ENCODE measurements at places on chromosomes 6 and 20.

GRCh38 chr6:79604583-79605037 is 26.5 kb upstream of the SH3BGRL2 start:
- no peak for DNase-seq

DNA sequence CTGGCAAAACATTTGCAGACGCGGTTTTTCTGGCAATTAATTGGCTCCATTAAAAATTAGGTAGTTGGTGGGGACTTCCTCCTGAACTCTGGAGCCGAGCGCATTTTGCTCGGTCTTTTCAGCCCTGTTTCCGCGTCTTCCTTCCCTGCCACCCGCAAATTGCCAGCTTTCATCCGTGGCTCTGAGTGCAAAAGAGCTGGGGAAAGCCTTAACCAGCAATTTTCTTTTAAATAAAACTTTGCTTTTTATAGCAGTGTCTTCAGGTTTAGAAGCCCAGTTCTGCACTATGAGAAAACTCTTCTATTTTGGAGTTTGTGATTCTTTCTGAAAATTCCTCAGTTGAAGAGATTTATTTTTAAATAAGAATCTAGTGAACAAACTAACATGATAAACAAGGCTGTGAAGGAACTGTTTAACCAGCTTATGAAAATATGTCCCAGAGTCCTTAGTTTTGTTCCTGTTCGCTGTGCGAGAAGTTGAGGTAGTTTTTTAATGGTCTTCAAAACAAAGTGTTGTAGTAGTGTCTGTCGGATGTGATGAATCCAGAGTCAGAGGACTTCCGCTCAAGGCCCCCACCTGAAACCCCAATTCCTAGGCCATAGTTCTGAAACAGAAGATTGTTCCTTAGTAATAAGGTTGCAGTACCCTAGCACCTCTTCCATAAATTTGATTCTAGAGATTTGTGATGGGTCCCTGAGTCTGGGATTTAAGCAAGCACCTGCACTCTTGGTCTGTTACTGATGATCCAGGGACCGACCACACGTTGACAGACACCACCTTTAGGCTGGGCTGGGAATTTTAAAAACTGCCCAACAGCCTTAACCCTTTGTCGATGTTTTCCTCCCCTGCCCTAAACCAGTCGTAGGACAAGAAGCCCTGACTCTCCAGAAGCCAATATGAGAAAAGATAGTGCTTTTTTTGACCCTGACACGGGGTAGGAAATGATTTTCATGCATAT is 950 bp downstream of the KCTD20 start:
- DNase-seq = no peak

- DNase-seq = no peak
These were observed 6.8 kb upstream of the USP49 start for GRCh38 chr6:41901882-41902519.

DNA sequence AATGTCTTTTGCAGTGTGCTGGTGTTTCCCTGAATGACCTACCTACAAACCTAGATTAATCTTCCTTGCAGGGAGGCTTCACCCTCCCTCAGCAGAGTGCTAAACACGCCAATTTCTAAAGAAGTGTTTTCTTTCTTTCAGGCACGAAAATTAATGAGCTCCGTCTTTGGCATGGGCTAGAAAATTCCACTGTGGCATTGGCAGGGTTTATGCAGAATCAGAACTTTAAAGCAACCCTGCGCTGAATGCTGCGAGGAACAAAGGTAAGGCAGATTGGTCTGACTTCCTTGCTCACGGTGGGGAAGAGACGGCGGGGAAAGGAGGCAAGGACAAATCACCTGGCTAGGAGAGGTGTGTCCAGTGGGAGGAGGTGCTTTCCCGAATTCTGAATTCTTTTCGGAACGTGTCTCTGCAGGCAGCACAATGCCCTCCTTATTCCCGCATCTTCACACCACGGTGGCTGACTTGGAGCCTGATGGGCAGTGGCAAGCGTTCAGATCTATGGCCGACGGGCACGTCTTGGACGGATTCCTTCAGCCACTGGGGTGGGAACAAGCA is 6.2 kb upstream of the BANF2 start:
- DNase-seq = no peak

DNA sequence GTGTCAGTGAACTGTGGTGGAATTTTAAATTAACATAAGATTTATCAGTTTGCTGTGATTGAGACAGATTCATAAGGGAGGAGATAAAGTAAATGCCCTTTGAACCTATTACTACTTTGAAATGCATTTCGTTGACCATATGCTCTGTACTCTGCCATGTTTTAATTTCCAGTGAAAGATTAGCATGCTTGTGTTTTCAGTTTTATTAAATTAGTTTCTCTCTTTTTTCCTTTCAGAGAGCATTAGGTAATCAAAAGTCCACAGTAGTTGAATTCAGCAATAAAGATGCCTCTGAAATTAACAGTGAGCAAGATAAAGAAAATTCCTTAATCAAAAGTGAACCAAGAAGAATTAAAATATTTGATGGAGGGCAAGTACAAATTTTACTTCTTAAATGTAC is 117.4 kb downstream of the HIVEP1 start:
- DNase-seq = no peak

DNA sequence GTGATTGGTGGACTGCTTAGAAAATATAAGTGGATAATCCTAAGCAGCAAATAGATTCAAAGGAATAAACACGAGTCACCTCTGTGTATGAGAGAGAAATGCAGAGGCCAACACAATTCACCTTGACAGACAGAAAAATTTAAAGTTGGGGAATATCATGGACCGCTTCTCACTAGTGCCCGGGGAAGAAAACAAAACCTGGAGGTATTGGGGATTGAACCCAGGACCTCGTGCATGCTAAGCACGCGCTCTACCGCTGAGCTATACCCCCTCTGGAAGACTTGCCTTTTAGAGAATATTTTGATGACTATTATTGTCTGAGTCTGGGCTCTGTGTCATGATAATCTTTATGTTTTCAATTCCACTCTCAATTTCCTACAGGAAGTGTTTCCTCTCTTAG is 111.9 kb downstream of the TRIM27 start:
- DNase-seq = no peak

DNA sequence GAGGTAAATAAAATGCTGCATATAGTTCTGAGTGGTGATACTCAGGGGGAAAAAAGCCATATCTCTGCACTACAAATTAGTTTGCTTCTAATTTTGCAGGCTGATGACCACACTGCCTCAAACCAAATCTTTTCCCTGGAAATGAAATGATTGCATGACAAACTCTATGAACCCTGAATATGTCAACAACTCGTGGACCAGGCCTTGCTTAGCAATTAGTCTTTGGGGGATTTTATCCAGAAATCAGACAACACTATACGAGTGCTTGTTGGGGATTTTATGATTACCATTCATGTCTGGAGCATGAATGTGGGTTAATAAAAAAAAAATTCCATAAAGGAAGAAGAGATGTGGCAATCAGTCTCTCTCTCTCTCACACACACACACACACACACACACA is 42.0 kb downstream of the SOBP start:
- no peak for DNase-seq

GRCh38 chr6:110882824-110883554 is 8.4 kb downstream of the AMD1 start:
- DNase-seq = no peak

- DNase-seq = no peak
These were observed 424.5 kb downstream of the PREX1 start for GRCh38 chr20:48403167-48403761.

GRCh38 chr6:56733211-56733697 is 90.6 kb upstream of the DST start:
- DNase-seq = no peak

GRCh38 chr20:61347443-61347842 is 95.4 kb downstream of the CDH4 start:
- DNase-seq = no peak

DNA sequence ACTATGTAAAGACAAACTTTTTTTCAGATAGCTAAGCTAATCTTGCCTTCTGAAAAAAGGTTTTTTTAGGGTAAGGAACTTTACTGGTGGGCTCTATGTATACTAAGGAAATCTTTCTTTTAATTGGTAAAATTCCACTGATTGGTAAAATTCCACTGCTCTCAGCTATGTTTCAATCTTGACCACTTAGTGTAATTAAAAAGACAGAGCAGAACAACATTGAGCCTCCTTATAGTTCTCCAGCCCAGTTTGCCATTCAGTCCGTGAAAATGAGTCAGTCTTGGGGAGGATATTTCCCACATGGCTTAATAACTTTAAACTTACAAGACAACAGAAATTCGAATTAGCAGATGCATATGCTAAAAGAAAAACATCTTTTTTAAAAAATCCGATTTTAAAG is 92.7 kb downstream of the EYA4 start:
- no peak for DNase-seq

DNA sequence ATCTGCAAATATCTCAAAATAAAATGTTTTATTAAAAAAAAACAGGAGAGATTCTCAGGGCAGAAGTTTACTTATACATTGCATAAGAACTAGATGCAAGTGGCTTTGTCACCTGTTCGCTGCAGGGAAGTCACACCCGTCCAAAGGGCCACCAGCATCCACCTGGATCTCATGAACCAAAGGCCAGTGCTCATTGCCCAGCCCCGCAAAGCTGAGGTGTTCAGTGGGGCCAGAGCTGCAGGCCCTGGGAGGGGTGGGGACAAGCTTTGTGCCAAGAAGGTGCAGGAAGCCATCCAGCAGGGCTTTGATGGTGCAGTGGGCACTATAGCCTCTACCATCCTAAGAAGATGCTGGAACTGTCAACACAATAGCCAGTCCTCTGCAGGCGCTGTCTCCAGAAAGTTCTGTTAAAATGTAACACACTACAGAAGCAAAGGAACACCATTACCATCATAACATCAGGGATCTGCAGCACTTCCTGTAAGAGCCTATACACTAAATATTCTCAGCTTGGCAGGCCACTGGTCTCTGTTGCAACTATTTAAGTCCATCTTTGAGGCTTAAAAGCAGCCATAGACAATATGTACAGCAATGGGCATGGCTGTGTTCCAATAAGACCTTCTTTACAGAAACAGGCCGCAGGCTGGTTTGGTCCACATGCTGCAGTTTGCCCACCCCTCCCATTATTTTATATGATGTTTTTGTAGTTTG is 15.7 kb upstream of the CD93 start:
- DNase-seq = no peak

DNA sequence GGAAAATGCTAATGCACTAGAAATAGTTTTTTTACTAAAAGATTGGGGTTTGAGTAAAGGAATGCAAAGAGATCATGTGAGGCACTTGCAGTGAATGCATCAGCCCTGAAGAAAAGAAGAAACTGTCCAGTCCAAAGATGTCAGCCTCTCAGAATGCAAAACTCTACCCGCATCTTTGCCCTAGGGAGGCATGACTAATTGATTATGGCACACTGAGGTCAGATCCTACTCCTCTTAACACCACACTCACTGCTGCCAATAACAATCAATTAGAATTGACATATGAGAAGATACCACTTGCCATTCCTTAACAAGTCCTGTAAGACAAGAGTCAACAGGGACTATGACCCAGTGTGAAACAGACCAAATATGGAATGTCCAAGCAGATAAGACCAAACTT is 262.3 kb upstream of the PLN start:
- no peak for DNase-seq

DNA sequence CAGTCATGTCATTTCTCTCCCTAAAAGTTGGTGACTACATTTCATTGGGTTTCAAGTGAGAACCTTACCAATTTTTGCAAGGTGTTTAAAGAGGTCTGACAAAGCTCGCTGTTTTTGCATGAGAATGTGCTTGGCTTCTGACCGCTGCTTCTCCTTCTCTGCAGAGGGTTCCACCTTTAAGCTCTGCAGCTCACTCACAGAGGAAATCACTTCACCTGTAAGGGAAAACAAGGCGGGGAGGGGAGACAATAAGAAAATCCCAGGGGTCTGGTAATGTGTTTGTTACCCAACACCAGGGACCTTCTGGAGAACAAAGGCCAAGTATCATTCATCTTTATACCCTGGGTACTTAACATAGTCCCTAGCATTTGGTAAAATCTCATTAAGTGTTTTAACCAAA is 40.0 kb upstream of the LYRM2 start:
- no peak for DNase-seq

DNA sequence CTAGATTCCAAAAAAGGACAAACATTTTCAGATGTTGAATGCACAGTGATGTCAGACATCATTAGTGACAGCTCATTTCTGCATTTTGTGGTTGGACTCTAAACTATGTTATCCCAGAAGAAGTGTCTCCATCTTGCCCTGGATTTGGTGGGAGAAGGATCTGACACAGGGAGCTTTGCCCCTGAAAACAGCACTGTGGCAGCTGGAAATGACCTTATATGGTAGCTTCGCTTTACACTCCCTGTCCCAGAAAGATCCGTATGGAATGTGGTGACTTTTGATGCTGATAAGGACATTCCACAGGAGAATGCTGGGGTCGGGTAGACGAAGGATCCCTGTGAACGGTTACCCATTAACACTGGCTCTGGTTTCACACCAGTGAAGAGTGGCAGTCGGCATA is 87.2 kb upstream of the EDN1 start:
- no peak for DNase-seq

DNA sequence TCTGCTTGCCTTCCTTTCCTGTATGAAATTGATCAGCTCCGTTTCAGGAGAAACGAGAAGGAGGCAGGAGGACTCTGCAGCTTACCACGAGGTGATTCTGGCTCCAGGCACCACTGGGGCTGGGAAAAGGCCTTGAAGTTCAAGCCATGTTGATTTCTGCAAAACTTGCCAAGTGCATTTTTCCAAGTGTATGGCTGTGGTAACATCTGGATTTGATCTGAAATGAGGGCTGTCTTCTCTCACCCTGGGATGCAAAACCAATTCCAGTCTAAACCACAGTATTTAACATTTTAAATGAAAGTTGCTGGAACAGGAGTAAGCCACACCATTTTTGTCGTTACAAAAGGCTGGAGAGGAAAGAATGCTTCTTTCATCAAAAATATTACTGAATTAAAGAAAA is 36.1 kb upstream of the FAM210B start:
- DNase-seq = no peak

DNA sequence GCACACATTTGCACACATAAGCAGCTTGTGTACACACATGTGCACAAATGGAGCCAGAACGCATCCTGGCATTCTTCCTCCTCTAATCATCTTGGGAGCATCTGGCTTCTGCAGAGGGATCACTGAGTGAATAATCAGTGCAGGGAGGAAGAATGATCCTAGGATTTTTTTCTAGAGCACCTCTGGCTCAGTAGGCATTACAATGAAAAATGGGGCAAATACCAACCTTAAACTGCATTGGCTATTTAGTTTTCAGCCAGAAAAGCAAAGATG is 205.7 kb upstream of the TCF21 start:
- DNase-seq = no peak

- no peak for DNase-seq
These were observed 163.9 kb downstream of the IBTK start for GRCh38 chr6:82083646-82084045.

DNA sequence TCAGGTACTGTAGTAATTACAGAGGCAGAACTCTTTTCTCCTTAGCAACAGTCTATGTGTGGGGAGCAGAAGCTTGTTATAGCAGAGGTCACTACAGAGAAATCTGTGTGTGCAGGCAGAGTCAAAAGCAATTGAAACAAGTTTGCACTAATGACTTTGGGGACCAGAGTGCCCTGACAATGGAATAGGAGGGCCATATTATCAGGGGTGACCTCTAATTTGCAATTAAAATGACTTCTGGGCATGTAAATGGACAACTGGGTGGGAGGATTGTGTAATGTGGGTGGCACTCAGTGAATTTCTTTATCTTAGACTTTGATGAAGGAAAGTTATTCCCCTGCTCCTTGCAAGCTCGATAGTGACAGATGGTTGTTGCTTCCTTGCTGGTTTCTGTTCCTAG is 127.2 kb downstream of the PLCB4 start:
- no peak for DNase-seq

Measured in Panc1 (cell line).